ENCODE measurements at places on chromosomes 2 and 18. TPM values are rescaled to one million over a fixed set of nuclear protein-coding genes. Genes with fewer than 3 reads are reported as not detected.

PLGLB1 gene
- 0.43 TPM for total RNA-seq

ERFE gene
- 25.3 TPM for total RNA-seq

SPAG16 gene
- 57.0 TPM for total RNA-seq

CD207 gene
- total RNA-seq = 0.14 TPM

BMP10 gene
- total RNA-seq = 0.46 TPM

THUMPD2 gene
- 18.2 TPM for total RNA-seq

DPP4 gene
- 1.2 TPM for total RNA-seq

SCG2 gene
- 2.2 TPM for total RNA-seq

NTSR2 gene
- not detected for total RNA-seq

IRS1 gene
- total RNA-seq = 6.6 TPM

LRATD1 gene
- not detected for total RNA-seq

CHMP3 gene
- 99.2 TPM for total RNA-seq

GCG gene
- total RNA-seq = not detected

LCT gene
- total RNA-seq = not detected

EIF2B4 gene
- 43.4 TPM for total RNA-seq

- peak; percentile 6 for DNase-seq
Measured at GRCh38 chr2:198499539-198499938, 695.1 kb downstream of the PLCL1 start.

GRCh38 chr18:47036927-47037578, 1.6 kb upstream of the ELOA2 start:
- no peak for DNase-seq

- DNase-seq = no peak
Measured at GRCh38 chr2:182445391-182445965, 18.6 kb upstream of the PDE1A start.

DNA sequence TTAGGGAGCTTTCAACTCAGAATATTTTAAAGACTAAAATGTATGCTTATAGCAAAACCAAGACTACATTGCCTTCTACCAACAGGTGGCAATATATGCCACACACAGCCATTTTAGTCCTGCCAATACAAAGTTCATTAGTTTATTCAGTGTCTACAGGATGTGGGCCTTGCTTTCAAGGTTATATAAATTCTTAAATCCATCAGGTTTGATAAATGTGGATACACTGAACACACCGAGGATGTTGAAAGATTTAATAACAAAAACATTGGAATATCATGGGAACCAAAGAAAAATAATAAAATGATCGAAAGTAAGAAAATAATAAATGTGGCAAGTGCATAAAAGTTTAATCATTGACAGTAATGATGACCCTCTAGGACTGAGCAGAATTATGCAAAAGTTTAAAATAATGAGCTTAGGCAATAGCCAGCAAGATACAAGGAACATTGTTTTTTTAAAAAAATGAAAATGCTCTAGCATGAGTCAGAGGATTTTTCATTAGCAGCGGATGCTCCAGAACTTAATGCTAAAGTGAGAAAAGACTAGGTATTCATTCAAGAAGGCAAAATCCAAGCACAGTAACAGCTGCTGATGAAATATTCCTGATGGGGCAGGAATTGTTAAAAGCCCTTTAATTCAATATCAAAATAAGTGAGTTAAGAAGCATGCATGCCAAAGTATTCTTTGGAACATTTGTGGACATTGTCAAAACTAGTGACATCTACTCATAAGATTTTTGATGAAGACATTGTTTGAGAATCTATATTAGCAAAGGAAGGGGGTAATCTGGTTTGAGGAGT, 14.2 kb downstream of the SCN9A start:
- peak; percentile 58 for DNase-seq

- no peak for DNase-seq
Measured at GRCh38 chr2:10400568-10400977, 47.6 kb downstream of the ODC1 start.

GRCh38 chr2:118627156-118627555, 220.3 kb downstream of the EN1 start:
- no peak for DNase-seq

GRCh38 chr2:235857598-235857997, 310.6 kb downstream of the GBX2 start:
- no peak for DNase-seq

- DNase-seq = no peak
Measured at GRCh38 chr2:50635824-50636223, 396.1 kb downstream of the NRXN1 start.

GRCh38 chr2:232029346-232029745, 67.8 kb downstream of the DIS3L2 start:
- no peak for DNase-seq

- no peak for DNase-seq
Measured at GRCh38 chr2:203859030-203859789, 8.4 kb upstream of the CTLA4 start.

DNA sequence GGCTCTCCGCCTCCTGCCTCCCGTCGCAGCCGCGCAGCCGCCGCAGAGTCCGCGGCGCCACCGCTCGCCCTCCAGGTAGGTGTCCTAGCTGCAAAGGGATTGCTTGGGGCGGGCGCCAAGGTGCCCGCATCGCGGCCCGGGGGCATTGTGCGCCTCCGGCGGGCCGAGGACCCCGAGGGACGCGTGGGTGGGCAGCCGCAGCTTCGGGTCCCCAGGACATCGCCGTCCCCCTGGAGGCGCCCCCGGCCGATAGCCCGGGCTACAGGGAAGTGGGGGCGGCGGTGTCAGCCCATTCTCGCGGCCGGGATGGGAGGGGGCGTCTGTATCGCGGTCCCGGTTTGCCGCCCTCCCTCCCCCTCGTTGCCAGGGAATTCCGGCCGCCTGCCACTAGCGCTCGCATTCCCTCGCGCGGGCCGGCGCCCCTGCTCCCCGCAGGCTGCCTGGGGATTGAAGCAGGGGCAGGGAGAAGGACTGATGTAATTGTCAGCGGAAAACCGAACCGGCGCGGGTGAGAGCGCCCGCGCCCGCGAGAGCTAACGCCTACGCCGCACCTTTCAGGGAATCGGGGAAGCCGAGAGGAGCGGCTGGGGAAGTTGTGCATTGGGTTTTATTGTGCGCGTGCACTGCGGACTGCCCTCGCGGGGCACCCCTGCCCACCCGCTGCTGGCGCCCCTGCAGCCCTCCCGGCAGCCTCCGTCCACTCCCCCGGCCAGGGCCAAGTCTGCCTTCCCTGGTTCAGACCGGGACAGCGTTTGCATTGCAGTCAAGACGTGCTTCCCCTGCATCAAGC, 483 bp downstream of the OSBPL6 start:
- peak; percentile 43 for DNase-seq

DNA sequence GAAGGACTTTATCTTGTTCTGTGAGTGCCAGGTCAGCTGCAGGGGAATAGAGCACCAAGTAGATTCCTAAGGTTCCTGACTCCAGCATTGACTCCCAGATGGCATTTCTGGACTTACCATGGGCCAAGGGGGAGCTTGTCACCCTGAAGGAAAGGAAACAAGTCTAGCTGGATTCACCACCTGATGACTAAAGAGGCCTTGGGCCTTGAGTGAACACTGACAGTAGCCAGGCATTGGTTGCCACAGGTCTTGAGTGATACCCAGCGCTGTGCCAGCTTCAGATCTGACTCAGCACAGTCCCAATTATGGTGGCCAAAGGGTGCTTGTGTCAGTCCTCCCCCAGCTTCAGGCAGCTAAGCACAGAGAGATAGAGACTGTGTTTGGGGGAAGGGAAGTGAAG, 40.1 kb upstream of the CAPN13 start:
- DNase-seq = no peak

- DNase-seq = peak; percentile 66
Measured at GRCh38 chr2:12950957-12951656, 234.4 kb downstream of the TRIB2 start.

- no peak for DNase-seq
Measured at GRCh38 chr18:48090702-48091101, 160.2 kb upstream of the SMAD2 start.

DNA sequence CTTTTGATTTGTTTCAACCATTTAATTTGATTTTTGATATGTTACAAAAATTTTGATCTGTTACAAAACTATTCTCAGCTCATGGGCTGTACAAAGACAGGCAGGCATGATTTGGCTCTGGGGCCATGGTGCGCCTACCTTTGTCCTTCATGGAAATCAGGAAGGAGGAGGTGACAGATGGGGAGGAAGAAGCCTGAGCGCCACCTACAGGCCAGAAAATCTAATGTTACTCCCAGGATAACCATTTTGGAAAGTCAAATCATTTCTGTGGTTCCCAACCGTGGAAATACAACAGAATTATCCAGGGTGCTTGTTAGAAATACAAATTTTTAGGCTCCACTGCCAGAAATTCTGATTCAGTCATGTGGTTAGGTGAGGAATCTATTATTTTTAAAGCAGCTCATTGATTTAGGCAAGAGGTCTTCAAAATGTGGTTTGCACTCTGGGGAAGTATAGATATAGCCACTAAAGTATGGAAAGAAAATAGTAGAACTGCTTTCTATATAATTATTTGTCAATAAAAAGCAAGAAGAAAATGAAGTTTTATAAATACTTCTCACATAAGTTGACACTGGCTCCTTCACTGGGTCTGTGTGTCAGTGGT, 93.9 kb downstream of the EVA1A start:
- DNase-seq = peak; percentile 56

DNA sequence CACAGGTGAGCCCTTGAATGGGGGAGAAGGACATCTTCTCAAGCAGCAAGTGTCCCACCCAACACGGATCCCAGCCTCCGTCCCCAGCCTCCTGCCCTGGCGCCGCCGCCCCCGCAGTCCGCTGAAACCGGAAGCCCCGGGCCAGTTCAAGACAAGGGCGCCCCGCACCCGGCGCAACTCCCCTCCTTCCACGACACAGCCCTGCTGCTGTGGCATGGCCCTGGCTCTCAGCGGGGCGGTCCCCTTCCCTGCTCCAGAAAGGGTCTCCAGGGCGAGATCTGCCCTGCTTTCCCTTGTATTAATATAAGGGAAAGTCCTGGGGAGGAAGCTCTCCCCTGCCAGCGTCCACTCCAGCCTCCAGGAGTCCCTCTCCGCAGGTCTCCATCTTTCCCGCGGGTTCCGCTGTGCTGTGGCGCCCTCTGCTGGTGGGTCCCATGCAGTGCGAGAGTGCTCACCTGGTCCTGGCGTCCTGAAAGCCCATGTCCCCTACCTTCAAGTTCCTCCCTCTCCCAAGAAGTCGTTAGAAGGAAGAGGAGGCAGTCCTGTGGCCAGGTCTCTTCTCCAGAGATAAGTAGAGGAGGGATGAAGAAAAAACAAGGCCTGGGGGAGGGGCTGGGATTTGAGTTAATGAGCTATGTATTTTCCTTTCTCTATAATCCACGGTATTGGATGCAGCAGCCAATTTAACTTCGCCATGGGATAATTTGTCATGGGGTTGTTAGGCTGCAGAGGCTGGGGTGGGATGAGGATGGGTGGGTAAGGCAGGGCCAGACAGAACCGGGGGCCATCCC, 176.0 kb downstream of the SMAD2 start:
- DNase-seq = no peak

DNA sequence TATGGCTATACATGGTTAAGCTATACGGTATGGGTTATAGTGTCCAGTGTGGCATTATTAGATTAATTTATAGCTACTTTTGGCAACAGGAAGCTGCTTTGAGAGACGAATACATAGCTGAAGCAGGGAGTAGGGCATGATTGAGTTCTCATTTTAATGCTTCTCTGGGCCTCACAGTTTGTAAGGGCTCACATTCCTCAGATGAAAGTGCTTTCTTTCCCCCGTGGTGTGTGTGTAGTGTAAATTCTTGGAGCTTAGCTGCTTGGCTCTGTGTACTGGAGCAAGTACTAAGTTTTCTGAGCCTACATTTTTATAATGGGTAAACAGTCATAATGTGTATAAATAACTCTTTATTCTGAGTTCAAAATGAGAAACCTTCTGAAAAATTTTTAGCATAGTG, 173.7 kb downstream of the PTPRM start:
- no peak for DNase-seq
